Activated naive CD8-positive, alpha-beta T cell treated with anti-CD3 and anti-CD28 coated beads, Interleukin-2, amount 10 ng/mL, durations not matched to agents 7 days and 5 days (primary cell): ENCODE measurements at places on chromosomes 1 and 21. TPM values are rescaled to one million over a fixed set of nuclear protein-coding genes. Genes with fewer than 3 reads are reported as not detected.

- DNase-seq, result no peak
These were observed 34.3 kb downstream of the XKR8 start for GRCh38 chr1:27994060-27994459.

DNA sequence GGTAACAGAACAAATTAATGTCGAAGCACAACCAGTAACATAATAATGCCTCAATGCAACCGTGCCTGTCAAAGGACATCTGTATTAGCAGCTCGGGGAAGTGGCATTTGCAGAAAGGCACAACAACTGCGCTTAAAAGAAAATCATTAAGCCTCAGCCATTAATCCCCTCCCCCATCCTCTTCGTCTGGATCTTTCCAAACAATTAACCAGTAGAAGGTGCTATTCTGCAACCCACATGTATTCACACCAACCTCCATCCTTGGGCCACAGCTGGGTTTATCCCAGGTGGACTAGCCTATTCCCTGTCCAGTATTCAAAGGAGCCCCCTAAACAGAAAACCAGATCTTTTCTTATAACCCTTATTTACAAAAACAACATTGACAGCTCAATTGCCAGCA lies 2.6 kb downstream of the RERE start:
- no peak for DNase-seq

GRCh38 chr1:116855773-116856201 lies 53.9 kb upstream of the PTGFRN start:
- no peak for DNase-seq

DNA sequence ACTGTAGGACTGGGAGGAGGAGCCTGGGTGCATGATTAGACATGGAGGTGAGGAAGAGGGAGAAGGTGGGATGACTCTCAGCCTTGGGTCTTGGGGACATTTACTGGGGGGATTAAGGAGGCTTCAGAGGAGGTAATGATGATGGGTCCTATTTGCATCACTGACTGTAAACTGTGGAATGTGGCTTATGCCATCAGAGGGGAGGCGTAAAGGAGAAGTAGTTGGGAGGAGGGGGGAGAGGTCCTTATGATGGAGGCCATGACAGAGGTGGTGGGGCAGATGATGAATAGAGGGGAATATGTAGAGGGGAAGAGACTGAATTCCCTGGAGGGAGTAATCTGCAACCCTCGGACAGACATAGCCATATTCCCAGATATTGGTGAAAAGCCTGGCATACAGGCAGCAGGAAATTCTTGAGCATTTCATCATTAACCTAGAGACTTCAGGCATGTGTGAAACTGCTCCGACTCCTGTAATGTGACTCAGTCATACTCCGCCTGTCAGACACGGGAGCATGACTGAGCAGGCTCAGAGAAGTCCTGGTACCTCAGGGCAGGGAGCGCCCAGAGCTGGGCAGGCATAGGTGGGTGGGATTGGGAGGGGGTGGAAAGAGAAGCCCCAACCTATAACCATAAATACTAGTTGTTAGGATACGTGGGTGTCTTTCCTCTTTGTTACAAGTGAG lies 8.0 kb upstream of the LCE5A start:
- no peak for DNase-seq

DNA sequence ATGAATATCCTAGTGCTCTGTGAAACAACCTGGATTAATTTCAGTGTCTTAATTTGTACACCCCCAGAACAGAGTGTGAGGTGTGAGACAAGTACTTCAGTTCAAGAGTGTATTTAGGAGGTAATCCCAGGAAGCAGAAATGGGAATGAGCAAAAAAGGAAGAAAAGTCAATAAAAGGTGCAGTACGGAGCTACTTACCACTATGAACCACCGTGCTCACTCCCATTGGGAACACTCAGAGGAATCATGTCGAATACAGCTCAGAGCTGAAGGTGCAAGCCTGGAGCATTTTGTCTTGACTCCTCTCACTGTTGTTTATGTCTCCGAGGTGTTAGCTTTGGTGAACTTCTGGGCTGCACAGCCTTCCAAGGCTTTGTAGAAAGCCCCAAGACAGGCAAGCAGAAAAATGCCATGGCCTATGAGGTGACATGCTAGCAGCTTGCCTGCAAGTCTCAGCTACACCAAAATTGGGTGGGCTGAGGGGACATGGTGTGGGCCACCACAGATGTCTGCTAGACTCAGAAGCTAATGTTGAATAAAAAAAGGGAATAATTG lies 7.4 kb upstream of the SVBP start:
- DNase-seq, result no peak

GRCh38 chr1:207398986-207399385 lies 55.1 kb upstream of the CR2 start:
- no peak for DNase-seq

- DNase-seq, result peak; percentile 51
These were observed 28.3 kb upstream of the LY9 start for GRCh38 chr1:160767395-160768294.

DNA sequence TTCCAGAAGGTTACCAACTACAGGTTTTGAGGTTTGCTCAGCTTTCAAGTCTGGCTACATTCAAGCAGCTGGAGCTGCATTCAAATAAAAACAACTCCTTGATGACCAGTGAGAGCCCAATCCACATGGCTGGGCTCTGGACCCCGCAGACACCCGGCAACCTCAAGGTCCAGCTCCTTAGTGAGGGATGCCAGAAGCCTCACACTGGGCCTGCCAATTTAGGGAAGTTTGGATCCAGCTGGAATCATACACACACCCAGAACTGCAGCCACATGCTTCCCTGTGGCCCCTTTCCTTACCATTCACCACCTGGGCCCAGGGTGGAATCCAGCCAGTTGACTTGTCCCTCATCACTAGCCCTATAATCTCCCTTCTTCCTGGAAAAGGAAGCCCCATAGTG lies 123.7 kb downstream of the UBE2U start:
- no peak for DNase-seq

- no peak for DNase-seq
These were observed 914.6 kb upstream of the ADGRL4 start for GRCh38 chr1:79920960-79921669.

DNA sequence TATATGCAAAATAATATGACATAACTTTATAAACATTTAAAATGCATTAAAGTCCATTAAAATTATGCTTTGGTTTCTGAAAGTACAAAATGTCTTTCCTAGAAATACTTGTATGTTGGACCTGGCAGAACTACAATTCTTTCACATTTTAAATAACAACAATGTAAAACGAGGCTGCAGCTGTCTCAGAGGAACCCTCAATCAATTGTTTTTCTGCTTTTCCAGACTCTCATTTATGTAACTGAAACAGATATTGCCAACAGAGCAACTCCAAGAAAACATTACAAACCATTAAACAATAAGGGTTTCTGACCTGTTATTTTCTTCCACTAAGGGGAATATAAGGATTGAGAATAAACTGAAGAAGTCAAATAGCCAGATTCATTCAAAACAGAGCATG lies 1193.4 kb downstream of the NCAM2 start:
- no peak for DNase-seq

DNA sequence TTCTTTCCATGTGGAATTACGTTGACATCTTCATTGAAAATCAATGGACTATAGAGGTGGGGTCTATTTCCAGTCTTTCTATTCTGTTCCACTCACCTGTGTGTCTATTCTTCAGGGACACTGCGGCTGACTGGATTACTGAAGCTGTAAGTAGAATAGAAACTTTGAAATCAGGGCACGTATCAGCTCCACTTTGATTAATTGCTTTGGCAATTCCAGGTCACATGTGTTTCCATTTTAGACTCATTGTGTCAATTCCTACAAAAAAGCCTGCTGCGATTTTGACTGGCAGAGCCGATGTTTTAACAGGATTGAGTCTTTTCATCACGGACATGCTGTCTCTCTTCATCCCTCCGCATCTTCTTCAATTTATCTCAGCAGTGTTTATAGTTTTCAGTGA lies 20.9 kb upstream of the RNF223 start:
- DNase-seq, result no peak

GRCh38 chr21:31505975-31506374 lies 153.5 kb upstream of the SOD1 start:
- DNase-seq, result no peak

The ATAD3A gene
- 32.6 TPM for total RNA-seq

The LCE2A gene
- not detected for total RNA-seq

The HSD17B7 gene
- 31.2 TPM for total RNA-seq

The LMOD1 gene
- not detected for total RNA-seq
